ENCODE measurements at places on chromosomes 11 and 22. TPM values are rescaled to one million over a fixed set of nuclear protein-coding genes. Genes with fewer than 3 reads are reported as not detected.

NLRP6 gene
- 1.5 TPM for total RNA-seq

NADSYN1 gene
- total RNA-seq = 78.9 TPM

OR10A2 gene
- not detected for total RNA-seq

TNNT3 gene
- 3.3 TPM for total RNA-seq

SAA1 gene
- not detected for total RNA-seq

EHF gene
- not detected for total RNA-seq

GPHA2 gene
- not detected for total RNA-seq

MYO7A gene
- total RNA-seq = not detected

- DNase-seq = no peak
Measured at GRCh38 chr11:371716-372590, 2.7 kb downstream of the B4GALNT4 start.

DNA sequence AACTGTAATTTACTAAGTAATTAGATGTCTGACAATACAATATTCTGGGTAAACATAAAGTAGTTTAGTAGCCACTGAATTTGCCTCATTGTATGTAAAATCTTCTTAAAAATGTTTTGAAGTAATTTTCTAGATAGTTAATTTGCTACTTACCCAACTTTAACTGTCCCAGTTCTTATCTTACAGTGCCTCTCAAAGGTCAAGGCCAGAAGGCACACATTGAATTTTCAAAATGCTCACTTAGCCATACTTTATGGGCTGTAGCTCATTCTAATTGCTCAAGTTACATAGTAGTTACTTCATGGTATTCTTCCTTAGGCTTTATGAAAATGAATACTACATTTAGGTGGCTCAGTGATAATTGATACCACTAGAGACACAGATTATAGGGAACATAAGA is 666.6 kb downstream of the CNTN5 start:
- no peak for DNase-seq

- no peak for DNase-seq
Measured at GRCh38 chr22:29011240-29012100, 50.2 kb downstream of the C22orf31 start.

DNA sequence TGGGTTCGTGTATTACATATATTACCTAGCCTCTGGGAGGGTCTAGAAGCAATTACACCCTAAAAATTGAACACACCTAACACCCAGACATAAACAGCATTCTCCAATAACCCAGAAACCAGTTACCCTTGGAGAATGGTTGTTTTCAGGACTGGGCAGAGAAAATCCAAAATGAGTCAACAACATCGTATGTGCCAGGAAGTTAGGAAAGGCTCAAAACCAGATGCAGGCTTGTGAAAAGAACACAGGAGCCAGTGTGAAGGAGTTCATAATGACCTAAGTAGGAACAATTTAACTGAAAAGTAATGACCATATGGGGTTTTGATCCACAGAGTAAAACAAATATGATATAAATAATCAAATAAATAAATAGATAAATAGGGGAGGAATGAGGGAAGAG is 5.1 kb upstream of the CLPB start:
- DNase-seq = no peak

- DNase-seq = no peak
Measured at GRCh38 chr11:75504501-75504900, 21.2 kb downstream of the GDPD5 start.

GRCh38 chr11:47340980-47341775 is 11.3 kb downstream of the MYBPC3 start:
- no peak for DNase-seq

- no peak for DNase-seq
Measured at GRCh38 chr22:45131749-45132148, 32.0 kb upstream of the NUP50 start.

DNA sequence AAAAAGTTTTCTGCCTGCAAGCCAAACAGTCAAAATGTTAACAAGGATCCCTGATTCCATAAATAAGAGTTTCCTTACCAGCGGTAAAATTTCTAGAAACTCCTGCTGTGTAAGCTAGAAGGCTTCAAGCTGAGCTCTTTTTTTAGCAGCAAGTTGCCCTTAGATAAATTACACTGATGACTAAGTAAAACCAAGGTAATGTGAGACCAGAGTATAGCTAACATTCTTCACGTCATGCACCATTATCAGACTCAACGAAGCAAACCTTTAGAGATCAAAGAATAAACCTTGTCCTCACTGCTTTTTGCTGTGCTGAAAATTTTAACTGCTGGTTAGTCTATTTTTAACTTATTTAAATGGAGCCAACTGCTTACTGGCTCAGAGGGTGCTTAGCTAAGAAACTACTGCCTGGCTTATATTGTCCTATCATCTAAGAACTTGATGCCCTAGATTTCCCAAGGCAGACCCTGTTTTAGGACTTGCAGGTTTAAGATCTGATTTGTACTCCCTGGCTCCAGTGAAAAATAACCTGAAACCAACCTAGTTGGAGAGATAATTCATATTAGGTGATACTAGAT is 900.7 kb downstream of the JRKL start:
- DNase-seq = no peak

- no peak for DNase-seq
Measured at GRCh38 chr11:31687256-31687655, 123.9 kb downstream of the PAX6 start.

DNA sequence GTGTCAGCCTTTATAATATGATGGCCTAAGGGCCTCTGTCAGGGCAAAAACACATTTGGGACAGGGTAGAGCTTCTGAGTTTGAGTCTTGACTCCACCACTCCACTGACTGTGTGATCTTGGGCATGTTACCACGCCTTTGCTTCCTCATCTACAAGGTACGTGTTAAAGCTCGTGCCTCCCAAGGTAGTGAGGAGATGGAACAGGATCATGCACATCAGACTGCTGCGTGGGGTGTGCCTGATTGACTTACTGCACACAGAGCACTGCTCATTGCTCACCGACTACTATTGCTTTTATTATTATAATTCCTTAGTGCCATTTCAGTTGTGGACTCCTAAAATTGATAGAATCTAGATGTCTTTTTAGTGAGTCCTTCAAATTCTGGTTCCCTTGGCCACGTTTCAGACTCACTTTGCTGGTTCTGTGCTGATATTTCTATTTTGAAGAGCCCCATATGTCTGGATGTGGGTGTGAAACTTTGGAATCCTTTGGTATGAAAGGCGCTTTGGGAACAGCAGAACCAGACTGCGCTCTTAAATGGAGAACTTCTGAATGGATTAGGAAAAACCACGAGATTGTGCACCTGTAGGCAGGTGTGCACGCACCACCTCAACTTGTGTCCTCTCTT is 44.1 kb upstream of the RAB1B start:
- no peak for DNase-seq

DNA sequence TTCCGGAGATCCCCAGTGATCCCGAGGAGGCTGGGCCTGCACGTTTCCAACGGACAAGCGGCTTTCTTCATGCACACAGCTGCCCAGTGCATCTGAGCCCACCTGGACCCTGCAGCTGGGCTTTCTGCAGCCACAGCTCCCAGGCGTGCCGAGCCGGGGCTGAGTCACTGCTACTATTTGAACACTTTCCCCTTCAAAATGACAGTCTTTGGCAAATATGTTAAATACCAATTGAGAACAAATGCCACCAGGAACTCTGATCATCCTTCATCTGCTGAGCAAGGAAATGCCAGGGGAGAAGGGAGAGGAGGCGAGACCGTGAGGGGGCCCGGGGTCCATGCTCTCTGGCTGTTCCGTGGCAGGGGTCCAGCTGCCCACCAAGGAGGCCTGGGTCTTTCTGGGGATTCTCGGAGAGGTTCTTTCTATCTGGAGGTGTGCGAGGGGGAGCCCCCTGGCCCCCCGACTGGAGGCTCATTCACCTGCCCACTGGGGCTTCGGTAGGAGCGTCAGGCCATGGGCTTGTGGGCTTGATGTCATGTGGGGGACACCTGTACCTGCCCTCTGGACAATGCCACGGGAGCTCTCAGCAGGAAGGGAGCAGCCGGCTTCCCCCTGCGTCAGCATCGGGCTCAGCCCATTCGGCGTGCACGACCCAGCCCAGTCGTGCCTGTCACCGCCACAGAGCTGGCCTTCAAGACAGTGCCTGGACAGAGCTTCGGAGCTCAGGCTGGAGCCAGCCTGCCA is 159.6 kb downstream of the CTTN start:
- DNase-seq = no peak

DNA sequence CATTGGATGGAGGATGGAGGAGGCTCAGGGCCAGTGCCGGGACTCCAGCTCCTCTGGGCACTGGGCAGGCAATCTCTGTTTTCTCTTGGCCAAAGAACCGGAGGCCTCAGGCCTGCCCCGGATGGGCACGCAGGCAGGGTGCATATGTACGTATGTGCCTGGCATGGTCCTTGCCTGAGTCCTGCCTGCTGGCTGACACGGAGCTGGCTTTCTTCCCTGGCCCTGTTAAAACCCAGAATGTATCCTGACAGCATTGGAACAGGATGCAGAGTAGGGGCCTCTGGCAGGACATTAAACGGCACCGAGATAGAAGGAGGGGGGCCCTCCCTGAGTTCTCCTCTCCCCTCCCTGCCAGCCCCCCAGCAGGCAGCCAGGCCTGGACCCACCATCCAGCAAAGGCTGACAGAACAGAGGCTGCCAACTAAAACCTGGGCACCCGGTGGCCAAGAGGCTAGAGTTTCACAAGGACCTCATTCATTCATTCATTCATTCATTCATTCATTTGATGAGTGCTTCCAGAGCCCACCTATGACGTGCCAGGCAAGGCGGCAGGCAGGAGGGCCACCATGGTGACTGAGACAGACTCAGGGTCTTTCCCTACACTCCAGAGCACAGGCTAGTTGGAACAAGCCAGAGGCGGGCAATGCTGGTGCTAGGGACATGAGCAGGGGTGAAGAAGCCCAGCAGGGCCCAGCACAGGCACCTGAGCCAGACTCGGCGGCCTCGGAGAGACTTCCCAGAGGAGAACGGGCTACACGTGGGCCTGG is 28.8 kb downstream of the FLRT1 start:
- no peak for DNase-seq

DNA sequence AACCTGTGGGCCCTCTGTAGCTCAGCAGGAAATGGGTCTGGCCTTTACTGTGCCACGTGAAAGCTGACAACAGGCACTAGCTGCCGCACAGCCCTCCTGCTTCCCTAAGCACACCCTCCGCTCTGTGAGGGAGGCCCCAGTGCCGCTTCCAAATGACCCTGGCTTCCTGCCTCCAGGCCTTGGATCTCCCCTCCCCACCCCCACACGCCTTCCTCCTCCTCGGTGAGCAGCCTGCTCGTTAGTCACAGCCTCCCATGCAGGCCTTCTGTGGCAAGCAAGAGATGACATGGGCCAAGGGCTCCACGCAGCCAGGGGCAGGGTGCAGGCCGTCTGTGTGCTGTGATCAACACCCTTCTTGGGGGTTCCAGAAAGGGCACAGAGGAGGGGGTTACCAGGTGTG is 15.3 kb upstream of the RASL10A start:
- no peak for DNase-seq

DNA sequence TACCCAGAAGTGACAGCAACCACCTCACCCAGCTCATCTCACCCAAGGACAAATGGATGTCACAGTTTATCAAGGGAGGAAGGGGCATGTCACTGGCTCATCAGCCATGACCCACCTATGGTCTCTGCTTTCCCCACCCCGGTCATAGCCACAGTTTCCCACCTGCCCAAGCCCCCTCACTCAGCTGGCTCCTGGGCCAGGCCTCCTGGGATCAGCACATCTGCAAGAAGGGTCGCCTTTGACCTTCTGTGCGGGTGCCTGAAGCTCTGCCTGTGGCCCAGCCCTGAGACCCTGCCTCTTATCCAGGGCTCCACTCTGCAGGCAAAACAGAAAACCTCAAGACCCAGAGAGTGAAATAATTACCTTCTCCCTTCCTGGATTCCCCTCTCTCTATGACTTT is 236.4 kb downstream of the BUD13 start:
- no peak for DNase-seq

GRCh38 chr22:36991206-36991605 is 28.0 kb downstream of the TST start:
- no peak for DNase-seq

DNA sequence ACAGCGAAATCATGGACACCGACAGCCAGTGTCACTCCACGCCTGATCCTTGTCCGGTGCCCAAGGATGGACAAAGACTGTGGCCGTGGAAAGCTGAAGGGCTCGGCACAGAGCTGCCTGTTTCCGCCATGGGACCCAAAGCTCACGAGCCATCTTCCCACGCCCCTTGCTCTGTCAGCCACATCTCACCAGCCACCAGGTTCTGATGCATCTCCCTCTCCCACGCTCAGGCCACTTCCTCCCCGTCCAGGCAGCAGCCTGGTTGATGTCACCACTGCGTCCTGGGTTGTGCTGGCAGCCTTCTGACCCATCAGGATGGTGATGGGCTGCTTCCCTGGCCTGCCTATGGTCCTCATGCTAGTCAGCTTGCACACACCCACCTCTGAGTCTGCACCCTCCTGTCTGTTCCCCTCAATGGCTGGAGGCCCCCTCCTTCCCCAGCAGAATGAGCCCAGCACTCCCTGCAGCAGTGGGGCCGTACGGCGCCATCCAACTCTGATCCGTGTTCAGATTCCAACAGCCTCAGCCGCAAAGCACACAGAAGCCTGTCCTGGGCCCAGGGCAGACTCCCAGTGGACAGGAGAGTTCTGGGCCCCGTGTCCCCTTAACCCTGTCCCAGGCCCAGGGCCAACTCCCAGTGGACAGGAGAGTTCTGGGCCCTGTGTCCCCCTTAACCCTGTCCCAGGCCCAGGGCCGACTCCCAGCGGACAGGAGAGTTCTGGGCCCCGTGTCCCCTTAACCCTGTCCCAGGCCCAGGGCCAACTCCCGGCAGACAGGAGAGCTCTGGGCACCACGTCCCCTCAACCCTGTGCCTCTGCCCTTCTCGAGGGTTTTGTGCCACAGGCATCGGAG is 259.5 kb downstream of the BRD1 start:
- DNase-seq = no peak

- no peak for DNase-seq
Measured at GRCh38 chr22:39185601-39186012, 33.1 kb upstream of the CBX7 start.

- no peak for DNase-seq
Measured at GRCh38 chr11:96763244-96763643, 373.4 kb downstream of the JRKL start.

GRCh38 chr11:71199226-71199820 is 53.1 kb downstream of the SHANK2 start:
- no peak for DNase-seq

DNA sequence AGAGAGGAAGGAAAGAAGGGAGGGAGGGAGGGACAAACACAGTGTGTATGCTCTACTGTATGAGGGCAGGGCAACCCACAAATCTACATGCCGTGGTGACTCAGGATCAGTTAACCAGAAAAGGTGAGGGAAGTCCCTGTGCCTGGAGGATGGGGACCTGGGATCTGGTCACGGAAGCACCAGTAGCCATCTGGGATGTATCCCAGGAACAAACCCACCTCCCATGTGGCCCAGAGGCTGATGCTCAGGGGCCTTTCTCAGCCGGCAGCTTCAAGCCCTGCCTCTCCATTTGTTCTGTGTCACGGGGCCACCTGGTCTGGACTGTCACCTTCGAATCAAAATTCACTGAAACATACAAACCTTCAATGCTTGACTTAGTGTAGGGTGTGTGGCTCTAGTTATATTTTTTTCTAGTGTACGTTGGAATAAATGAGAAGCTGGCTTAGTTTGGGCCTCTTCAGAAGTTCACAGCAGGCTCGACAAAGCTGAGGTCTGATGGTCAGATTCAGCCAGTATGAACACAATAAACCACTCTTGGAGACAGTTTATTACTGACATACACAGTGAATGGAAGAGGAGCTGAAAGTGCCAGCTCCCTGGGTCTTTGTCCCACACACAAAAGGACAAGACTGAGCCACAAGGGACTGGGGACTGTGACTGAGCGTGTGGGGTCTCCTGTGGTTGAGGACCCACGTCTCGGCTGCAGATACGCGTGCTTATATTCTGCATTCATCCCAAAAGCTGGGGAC is 23.5 kb upstream of the RTL6 start:
- DNase-seq = no peak

GRCh38 chr22:29765905-29766631 is 739 bp downstream of the ZMAT5 start:
- peak; percentile 50 for DNase-seq

Data from activated naive CD4-positive, alpha-beta T cell treated with anti-CD3 and anti-CD28 coated beads for 36 hours (primary cell).